Kidney tubule cell (primary cell): ENCODE measurements at places on chromosomes 2 and 18.
A peak's percentile ranks its signal among the peaks of the same experiment; 100 is the strongest.

DNA sequence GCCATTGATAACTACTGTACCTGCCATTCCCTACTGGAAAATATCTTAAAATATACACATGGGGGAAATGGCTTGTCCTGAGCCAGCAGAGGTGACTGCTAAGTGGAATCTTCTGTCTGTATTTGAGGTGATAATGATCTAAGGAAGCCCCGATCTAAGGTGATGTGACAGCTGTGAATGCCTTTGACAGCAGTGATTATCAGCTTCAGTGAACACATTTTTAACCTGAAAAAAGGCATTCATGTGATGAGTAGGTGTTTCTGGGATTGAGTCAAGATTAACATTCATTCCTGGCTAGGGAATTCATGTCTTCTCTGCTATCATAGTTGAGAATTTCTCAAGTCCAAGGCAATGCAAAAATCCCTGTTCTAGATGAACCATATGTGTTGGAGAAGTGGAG is 9.1 kb upstream of the MAPRE2 start:
- DNase-seq: no peak

GRCh38 chr2:112593736-112594135 is 9.3 kb downstream of the CHCHD5 start:
- DNase-seq: no peak

GRCh38 chr2:68041704-68042245 is 21.0 kb downstream of the C1D start:
- no peak for DNase-seq

DNA sequence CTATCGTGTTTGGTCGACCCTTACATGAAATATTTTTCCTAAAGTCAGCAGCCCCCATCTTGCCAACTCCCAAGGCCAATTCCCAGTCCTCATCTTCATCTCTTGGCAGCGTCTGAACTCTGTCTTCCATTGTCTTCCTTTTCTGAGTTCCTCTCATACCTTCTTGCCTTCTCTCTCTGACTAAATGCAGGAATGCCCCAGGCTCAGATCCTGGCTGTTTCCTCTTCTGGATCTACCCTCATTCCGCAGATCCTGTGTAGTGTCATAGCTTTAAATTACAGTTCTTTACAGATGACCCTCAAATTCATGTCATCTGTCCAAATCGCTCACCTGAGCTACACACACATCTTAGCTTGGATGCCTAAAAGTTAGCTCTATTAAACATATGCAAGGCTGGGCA is 94.7 kb downstream of the MMADHC start:
- no peak for DNase-seq

DNA sequence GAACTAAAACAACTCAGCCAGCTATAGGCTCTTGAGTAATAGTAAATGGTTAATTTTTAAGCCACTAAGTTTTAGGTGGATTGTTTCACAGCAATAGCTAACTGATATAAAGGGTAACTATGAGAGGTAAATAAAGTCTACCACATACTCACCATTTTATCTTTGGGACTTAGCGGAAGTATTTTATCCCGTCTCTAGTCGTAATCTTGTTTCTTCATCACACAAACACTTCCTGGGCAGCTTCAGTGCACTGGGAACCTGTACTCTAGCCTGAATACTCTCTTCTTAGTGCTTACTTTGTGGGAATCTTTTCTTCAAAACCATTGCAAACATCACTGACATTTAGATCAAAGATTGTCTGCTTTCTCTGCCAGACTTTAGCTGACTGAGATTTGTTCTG is 360.5 kb downstream of the EPHA4 start:
- DNase-seq: no peak

DNA sequence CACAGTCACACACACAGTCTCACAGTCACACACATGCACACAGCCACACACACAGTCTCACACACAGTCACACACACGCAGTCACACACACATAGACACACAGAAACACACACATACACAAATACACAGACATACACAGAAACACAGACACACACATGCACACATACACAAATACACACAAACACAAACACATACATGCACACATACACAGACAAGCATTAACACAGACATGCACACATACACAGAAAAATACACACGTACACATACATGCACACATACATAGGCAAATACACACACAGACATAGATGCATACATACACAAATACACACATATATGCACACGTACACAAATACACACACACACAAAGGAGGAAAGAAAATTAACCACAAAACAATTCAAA is 150.5 kb downstream of the ALK start:
- DNase-seq: no peak

DNA sequence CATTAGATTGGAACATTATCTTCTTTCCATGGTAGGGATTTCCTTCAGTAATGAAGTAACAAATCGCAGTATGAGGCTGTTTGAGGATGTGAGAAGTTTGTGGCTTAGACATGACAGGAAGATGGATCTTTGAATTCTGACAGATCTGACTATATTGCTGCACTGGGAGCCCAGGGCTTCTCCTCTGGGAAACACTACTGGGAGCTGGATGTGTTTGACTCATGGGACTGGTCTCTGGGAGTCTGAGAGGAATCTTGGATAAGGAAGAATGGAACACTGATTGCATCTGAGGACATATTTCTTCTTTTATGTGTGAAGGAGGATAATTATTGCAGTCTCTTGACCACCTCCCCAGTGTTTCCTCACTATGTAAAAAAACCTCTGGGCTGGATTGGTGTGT is 77.2 kb upstream of the ST6GAL2 start:
- DNase-seq: no peak

DNA sequence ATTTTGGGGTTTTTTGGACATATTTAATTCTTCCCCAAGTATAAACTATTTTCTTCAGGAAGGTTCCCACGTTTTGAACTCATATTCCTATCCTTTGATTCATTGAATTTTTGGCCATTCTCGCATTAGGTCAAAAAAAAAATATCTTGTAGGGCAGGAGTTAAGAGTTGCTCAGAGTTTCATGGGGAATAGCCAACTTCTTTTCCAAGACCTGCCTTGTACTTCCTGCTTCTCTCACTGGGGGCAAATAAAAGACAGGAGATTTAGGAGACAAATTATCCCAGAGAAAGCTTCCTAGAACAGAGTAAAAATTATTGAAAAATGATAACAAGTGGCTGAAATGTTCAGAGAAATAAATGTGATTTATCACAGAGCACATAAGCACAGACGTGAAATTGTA is 55.2 kb upstream of the BCL11A start:
- peak; percentile 15 for DNase-seq

GRCh38 chr2:2565671-2566070 is 234.6 kb upstream of the MYT1L start:
- DNase-seq: no peak

DNA sequence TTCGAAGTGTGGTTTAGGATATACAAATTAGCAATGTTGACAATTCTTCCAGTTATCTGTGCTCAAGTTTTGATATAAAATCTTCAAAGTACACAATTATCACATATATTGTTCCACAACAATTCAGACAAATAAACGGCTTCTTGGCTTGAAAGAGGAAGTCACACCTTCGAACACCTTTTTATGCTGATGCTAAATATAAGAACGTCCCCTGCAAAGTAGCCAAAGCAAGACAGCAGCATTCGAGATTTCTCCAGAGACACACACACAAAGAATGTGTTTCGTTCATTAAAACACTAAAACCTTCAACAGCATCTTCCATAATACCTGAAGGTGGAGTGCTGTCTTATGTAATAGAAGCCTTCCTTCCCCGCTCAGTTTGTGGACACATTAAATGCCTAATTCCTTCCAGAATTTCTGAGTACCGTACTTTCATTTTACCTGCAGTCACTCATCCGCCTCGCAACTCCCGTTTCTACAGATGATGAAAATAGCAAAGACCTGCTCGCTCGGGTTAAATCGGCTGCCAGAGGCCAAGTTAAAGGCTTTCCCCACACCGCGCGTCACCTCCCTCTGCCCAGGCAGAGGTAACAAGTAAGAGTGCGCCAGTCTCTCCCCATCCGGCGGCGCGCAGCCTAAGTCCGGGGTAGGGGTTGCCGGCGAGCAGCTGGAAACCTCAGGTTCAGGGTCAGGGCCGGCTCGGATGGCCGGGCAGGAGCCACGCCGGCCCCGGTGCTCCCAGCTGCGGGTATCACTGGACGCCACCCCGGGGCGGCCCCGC is 847 bp downstream of the SERPINE2 start:
- peak; percentile 69 for DNase-seq
